Stimulated activated CD4-positive, alpha-beta T cell treated with anti-CD3 and anti-CD28 coated beads, Interleukin-2, amount 100 ng/mL, for 48 hours (primary cell): ENCODE measurements at places on chromosomes 12 and 14.
A peak's percentile ranks its signal among the peaks of the same experiment; 100 is the strongest.

- no peak for DNase-seq
Measured at GRCh38 chr12:120332041-120332440, 4.5 kb upstream of the PLA2G1B start.

GRCh38 chr12:89016970-89017778 is 335.1 kb downstream of the DUSP6 start:
- DNase-seq: peak; percentile 34

DNA sequence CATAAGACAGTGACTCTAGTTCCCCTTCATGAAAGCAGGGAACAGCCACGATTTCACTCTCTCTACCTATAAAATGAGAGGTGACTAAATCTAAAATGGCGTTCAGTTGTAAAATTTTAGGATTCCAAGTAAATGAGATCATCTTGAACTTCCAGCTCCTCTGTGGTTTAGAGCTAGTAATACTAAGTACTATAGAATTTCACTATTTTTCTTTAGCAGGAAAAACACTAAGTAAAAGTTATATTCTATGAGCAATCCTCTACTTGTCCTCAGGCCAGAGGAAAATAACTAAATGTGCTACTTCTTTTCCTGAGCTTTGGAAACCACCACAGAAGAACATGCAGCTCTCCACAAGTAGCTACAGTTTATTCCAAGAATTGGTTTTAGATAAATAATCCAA is 55.6 kb downstream of the NIN start:
- DNase-seq: no peak

DNA sequence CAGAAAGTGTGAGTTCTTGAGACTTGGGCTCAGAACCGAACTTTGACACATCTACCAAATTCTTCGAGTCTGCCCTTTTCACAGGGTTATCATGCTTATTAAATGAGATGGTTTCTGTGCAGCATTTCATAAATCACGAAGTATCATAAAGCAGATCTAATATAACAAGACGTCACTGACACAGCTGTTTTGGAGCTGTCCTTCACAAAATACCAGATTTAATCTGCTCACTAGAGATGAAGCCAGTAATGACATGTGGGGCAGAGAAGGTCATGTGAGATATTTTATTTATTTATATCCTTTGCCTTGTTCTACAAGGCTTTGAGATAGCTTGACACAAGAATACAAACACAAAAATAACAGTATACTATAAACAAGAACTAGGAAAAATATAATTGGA is 127.0 kb downstream of the RPAP3 start:
- no peak for DNase-seq

DNA sequence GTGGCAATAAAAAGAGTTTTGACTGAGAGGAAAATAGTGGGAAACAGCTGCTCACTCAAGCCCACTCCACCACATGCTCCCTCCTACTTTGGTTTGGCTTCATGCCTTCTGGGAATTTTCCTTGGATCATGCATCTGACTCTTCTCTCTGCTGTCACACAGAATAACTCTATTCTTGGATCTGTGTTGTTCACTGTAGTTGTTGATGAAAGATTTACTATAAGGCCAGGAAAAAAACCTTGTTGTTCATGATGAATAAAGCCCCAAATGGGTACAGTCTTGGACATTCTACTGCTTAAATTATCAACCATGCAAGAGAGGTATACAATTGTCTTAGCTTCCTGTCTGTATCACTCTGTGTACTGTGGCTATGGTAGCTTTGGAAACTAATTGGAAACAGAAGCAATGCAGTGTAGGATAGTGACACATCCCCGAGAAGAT is 70.5 kb downstream of the TMX1 start:
- DNase-seq: no peak

DNA sequence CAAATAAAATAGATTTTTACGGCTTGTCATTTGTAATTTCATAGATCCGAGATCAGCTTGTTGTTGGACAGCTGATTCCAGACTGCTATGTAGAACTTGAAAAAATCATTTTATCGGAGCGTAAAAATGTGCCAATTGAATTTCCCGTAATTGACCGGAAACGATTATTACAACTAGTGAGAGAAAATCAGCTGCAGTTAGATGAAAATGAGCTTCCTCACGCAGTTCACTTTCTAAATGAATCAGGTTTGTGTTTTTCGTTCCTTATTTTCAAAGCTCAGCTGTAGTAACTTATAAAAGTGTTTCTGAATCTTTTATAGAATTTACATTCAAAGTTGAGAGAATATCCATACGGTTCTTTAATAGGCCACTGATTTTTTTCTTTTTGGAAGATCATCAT is 89.1 kb downstream of the LRRK2 start:
- DNase-seq: no peak

GRCh38 chr12:12333407-12334366 is 16.4 kb downstream of the MANSC1 start:
- DNase-seq: no peak

- DNase-seq: peak; percentile 23
Measured at GRCh38 chr14:77303417-77304156, 17.1 kb downstream of the POMT2 start.

DNA sequence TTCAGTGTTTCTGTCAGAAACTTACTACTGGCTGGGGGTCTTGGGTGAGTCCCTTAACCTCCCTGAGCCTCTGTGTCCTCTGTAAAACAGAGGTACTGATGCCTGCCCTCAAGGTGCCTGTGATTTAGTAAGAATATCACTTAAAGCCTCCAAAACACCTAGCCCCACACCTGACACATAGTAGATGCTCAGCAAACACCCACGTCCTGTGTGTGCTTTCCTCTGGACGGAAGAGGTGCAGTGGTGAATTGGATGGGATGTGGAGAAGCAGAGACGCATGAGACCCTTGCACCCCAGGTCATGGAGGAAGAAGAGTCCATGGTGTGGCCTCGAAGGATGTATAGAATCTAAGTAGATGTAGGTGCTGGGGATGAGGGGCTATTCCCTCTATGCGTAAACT is 110.6 kb downstream of the LGMN start:
- DNase-seq: no peak

DNA sequence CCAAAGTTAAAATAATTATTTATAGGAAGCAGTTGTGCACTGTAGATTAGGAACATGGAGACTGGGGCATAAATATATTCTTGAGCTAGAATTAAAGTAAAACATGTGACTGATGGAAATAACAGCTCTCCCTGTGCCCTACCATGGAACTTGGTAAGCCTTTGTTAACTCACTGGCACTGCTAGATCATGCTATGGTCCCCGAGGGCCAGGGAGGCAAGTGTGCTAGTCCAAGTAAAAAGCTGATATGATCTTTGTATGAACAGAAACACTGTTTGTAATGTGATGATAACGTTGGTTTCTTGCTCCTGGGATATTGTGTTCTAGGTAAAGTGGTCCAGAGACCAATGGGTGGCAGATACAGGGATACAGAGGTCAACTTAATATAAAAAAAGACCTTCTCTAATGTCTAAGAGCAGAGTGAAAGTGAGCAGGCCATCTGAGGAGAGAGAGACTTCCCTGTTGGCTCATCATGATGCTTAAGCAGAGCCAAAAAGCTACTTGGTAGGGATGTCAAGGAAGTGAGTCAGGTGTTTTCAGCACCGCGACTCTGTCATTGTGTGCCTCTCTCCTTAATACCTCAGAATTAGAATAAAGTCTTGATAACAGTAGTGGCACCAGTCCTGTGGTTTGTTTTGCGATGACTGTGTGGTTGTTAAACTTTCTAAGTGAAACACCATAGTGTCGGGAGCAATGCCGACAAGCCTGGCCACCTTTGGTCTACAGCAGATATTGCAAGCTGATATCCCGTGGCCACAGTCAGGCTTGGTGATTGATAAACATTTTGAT is 27.6 kb downstream of the BICD1 start:
- peak; percentile 54 for DNase-seq

DNA sequence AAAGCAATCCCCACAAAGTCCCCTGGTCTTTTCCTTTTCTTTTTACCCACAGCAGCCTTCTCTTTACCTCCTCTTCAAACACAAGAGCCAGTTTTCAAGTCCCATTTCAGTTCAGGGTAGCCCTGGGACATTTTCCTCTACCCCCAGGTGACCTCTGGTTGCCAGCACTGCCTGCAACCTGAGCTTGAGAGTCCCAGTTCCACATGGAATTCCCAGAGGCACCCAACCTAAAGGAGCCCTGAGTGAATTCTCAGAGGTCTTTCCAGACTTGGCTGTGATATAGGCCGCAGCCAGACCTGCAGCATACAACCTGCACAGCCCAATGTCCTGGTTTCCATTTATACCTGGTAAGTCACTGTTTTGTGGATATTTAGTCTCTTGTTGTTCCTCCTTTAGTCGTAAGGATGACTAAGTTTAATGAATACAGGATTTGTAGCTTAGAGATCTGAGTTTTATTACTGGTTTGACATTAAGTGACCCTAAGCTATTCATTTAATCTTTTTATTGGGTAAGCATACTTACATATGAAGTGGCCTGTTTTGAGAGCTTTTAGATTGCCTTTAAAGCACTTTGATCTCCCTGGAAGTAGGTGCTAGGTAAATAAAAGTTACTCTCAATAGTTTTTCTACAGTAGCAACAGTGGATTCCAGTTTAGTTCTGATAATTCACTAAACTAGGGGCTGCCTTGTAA is 159.8 kb downstream of the TGFB3 start:
- DNase-seq: no peak

GRCh38 chr14:99601361-99601831 is 2.6 kb downstream of the CCDC85C start:
- no peak for DNase-seq

GRCh38 chr14:35405304-35405996 is 901 bp upstream of the NFKBIA start:
- DNase-seq: no peak

- no peak for DNase-seq
Measured at GRCh38 chr12:46388427-46389021, 16.0 kb upstream of the SLC38A2 start.

- DNase-seq: peak; percentile 21
Measured at GRCh38 chr14:74459289-74459946, 33.4 kb upstream of the SYNDIG1L start.

GRCh38 chr12:78818487-78818886 is 46.1 kb upstream of the SYT1 start:
- no peak for DNase-seq

- DNase-seq: peak; percentile 30
Measured at GRCh38 chr12:11719678-11720099, 70.2 kb downstream of the ETV6 start.

GRCh38 chr12:120710805-120711296 is 593 bp downstream of the UNC119B start:
- no peak for DNase-seq

DNA sequence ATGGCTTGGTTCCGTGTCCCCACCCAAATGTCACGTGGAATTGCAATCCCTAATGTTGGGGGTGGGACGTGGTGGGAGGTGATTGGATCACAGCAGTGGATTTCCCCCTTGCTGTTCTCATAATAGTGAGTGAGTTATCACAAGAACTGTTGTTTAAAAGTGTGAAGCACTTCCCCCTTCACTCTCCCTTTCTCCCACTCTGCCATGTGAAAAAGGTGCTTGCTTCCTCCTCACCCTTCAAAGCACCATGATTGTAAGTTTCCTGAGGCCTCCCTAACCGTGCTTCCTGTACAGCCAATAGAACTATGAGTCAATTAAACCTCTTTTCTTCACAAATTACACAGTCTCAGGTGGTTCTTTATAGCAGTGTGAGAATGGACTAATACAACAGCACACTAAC is 5.3 kb upstream of the CEP128 start:
- no peak for DNase-seq

GRCh38 chr12:117778656-117779055 is 190.1 kb downstream of the KSR2 start:
- no peak for DNase-seq

DNA sequence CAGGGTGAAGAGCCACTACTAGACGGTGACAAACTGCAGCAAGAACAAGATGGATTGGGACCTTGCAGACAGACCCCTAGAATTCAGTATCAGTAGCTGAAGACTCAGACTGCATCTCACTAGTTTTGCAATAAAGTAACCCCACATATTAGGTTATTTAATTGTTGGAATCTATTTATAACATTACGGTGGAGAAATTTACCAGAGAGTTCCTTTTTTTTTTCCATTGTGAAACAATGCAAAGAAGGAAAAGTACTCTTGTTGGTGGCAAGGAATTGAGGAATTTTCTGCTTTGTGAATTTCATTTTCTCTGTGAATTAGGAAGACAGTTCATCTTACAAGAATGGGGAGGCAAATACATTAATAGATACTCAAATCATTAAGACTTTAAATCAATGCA is 185.7 kb upstream of the PPFIA2 start:
- no peak for DNase-seq

DNA sequence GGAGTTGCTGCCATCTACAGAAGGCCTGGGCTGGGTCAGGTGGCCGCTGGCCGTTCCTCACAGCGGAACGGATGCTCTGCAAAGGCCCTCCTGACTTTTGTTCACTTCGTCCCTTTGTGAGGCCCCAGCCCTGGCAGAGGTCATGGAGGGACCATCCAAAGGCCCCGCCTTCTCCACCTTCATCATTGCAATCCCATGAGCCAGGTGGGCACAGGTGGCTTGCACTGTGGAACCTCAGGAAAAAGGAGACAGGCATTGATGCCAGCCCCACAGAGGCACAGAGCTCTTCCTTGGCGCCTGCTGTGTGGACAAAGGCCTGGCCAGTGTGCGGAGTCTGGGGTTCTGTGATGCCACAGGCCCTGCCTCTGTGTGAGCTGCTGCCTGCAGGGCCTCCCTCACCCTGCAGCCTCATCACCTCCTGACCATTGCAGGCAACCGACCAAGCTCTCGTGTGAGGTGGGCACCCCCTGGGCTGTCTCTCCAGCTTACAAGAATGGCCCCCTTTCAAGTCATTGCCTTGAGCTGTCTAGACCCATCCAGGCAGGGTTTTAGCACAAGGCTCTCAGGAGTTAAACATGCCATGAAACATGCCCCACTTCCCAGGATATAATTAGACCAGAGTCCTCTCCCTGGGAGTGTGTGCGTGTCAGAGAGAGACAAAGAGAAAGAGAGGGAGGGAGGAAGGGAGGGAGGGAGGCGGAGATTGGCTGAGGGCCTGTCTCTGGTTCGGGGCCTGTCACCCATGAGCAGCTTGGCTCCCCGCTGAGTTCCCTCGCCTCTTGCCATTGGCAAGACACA is 19.3 kb downstream of the NFKBIA start:
- no peak for DNase-seq

GRCh38 chr12:102021540-102022246 is 40.1 kb downstream of the WASHC3 start:
- no peak for DNase-seq

- DNase-seq: no peak
Measured at GRCh38 chr12:39070775-39071174, 165.4 kb upstream of the CPNE8 start.
